GM10248 (cell line): ENCODE measurements at places on chromosomes 11 and 22.

- DNase-seq = peak; percentile 92
Observed at GRCh38 chr11:68370211-68371111, 58.1 kb downstream of the LRP5 start.

DNA sequence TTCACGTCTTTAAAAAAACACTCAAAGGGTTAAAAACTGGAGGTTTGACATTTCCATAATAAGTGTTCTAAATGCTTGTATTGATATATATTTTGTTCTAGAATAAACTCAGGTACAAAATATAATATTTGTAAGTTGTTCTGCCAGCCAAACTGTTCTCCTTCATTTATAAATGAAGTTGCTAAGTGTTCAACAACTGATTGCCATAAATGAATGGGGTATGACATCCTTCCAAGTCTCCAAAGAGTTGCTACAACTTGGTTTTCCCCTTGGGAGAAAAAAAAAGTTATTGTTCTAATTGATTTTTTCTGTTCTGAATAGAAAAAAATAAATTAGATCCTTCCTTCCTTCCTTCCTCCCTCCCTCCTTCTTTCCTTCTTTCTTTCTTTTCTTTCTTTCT lies 65.4 kb upstream of the BLID start:
- no peak for DNase-seq

- no peak for DNase-seq
Observed at GRCh38 chr11:2305788-2306451, 4.1 kb downstream of the TSPAN32 start.

GRCh38 chr11:72239313-72239848 lies 4.6 kb downstream of the PHOX2A start:
- DNase-seq = peak; percentile 71
